Hepatocyte (in vitro differentiated cells): ENCODE measurements at places on chromosomes 4 and X.

- DNase-seq, result no peak
Measured at GRCh38 chrX:136619899-136620505, 28.0 kb upstream of the CD40LG start.

DNA sequence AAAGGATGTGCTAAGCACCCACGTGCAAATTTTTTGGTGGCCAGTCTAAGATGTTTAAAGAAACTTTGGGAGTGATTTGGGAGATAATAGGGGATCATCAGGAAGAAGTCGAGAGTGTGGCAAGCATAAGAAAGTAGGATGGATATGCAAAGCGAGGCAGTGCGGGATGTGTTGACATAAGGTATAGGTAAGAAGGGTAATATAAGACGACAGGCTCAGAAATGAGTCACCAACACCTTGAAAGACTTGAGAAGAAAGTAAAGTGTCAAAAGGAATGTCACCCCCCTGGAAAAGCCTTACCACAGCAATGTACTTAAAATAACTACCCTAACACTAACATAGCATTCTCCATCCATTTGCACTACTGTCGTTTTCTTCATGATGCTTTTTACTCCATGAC is 69.8 kb upstream of the BMP2K start:
- peak; percentile 54 for DNase-seq

DNA sequence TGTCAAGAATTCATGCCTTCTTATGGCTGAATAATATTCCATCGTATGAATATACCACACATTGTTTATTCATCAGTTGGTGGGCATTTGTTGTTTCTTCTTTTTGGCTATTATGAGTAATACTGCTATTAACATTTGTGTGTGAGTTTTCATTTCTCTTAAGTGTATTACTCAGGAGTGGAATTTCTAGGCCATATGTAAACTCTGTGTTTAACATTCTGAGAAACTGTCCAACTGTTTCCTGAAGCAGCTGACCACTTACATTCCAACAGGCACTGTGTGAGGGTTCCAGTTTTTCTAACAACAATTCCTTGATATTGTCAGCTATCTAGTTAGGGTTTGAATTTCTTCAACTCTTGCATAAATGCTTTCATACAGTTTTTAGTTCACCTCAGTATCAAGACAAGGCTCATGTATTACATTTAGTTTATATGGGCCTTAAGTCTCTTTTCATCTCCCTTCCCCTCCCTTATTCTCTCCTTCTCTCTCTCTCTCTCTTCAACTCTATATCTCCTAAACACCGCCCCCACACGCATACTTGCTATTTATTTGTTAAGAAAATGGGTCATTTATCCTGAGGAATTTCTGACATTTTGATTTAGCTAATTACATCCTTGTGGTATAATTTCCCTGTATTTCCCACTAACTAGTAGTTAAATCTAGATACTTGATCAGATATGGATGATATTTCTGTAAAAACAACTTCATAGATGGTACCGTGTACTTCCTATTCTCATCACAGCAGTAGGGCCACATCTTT is 77.4 kb downstream of the WDR19 start:
- DNase-seq, result no peak

- DNase-seq, result peak; percentile 18
Measured at GRCh38 chr4:97498875-97499274, 644.4 kb downstream of the STPG2 start.

DNA sequence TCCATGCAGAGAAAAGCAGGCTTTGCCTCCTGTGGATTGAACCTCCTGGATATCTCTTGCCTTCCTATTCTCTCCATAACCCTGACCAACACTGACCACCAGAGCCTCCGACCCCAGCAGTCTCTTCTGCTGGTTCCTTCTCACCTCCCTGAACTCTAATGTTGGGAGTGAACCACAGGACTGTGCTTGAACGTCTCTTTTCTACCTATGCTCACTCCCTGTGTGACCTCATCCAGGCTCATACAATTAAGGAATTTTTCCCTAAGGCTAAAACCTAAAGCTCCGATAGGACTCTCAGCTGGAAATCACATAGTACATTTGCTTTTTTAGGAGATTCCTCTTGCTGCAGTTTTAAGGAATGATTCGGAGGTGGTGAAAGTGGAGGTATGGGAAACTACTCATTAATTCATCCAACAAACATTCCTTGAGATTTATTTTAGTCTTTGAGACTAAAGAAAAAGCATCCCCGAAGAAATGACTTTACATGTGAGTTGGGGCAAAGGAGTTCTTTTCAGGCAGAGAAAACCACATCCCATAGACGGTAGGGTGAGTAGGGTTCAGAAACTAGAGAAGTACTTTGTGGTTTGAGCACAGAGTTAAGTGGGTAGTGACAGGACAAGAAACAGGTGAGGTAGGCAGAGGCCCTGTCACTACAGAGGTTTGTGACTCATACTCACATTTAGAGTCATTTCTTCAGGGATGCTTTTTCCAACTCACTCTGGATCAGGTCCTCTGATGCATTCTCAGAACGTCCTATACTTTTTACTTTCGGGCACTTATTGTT is 30.8 kb downstream of the NDNF start:
- no peak for DNase-seq
